ENCODE measurements at places on chromosomes 2 and 18. TPM values are rescaled to one million over a fixed set of nuclear protein-coding genes. Genes with fewer than 3 reads are reported as not detected.

ABCA12 gene
- under 0.01 TPM for total RNA-seq

DNA sequence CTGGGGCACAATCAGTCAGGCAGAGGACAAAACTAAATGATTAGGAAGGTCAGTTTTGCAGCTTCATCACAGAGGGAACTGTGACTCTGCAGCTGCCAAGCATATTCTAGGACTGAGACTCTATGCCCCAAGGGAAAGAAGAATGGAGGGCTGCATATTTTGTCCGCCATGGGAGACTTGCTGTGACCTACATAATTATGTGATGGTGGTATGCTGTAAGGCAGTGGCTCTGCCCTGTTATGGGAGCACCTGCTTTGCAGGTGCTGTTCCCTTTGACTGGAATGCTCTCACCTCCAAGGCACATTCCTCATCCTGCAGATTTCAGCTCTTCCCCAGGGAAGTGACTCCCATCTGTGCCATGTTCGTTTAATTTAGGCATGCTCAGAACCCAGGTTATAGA, 261.9 kb upstream of the EPHA4 start:
- DNase-seq = no peak

DNA sequence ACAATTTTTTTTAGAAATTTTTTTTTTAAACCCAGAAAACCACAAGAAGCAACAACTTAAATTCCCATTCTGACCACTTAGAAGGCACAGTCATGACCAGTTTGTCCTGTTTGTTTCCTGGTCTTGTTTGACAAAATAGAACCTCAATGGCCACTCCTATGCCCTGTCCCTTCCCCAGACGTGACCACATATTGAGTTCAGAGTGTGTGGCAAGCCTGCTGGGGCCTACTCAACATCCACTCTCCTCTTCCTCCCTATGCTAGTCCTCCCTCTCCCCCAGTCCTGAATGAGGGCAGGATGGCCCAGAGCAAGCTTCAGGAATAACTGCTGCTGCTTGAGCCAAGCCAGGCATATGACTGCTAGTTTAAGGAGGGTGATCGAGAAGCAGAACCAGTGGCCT, 89.6 kb downstream of the PRELID3A start:
- DNase-seq = no peak

CEP192 gene
- total RNA-seq = 32.7 TPM

NDC80 gene
- 9.7 TPM for total RNA-seq

GRCh38 chr2:73114273-73114867, 1.6 kb upstream of the RAB11FIP5 start:
- peak; percentile 45 for DNase-seq

ALMS1 gene
- total RNA-seq = 12.3 TPM

DNA sequence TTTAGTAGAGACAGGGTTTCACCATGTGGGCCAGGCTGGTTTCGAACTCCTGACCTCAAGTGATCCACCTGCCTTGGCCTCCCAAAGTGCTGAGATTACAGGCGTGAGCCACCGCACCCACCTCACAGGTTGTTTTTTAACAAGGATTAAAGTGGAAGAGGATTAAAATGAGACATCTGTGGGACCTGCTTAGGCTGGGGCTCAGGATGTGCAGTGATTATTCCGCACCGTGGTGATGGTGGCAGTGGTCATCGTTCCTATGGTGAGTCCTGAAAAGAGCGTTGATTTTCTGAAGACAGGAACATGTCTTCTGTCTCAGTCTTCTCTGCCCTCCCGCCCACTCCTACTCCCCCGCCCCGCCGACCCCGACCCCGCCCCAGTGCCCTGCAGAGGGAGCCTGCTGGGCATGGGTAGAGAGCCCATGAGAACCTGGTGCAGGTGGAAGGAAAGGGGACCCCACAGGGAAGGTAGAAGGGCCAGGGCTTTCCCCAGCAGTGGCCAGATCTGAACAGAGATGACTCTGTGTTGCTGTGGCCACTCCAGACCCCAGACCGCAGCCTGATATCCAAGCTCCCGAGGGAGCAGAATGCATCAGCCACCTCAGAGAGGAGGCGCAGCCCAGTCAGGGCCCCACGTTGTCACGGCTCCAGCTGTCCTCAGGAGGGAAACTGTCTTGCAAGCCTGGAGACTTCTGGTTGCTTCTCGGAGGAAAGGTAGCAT, 34.5 kb upstream of the FOSL2 start:
- no peak for DNase-seq

SMAD2 gene
- total RNA-seq = 31.3 TPM

DNA sequence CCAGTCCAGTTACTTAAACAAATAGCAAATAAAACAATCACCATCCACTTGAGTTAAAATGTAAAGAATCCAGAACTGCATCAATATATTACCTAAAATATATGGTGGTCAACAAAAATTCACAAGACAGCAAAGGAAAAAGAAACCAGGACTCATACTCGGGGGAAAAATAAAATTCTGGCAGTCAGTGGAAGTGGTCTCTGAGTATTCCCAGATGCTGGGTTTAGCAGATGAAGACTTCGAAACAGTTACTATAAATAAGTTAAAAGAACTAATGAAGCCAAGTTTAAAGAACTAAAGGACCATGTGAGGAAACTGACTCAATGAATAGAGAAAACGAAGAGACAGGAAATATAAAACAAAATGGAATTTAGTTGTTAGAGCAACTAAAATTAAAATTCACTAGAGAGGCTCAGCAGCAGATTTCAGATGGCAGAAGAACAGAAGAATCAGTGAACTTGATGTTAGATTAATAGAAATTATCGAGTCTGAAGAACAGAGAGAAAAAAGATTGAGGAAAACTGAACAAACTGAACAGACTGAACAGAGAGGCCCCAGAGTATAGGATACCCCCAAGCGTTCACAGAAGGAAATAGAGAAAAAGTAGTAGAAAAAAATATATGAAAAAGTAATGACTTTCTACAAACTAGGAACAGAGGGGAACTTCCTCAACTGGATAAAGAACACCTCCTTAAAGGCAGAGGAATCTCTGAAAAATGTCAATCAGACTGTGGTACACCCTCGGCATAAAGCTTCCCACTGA, 27.9 kb downstream of the MGAT4A start:
- peak; percentile 10 for DNase-seq

DNA sequence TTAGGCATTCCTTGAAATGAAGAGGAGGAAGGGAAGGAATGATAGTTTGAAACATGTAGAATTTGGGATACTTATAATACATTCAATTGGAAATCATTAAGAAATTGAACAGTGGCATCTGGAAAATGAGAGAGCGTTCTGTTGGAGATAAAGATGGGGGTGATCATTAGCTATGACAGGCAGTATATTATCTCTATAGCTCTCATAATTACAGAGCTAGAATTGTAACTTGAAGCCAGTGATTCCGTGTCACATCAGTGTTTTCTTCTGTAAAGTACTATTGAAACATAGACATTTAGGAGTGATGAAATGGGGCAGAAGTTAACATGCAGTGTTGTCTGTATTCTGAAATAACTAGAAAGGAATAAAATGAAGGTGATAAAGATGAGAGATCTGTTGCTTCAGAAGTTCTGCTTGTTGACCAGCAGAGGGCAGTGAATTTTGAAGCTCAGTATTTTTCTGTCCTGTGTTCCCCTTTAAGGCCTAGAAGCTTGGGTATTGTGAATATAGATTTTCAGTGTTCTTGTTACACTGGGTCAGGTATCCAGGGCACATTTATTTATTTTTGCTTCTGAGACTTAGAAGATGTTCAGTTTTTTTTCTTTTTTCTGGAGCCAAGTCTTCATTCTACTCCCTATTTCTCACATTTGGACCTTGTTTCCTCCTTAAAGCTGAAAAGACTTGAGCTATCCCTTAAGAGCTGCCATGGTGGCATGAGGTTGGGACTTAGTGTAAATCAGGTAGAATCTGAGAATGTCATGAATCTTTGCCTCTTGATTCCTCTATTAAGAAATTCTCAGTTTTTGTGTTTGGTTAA, 157.4 kb downstream of the TAF4B start:
- DNase-seq = peak; percentile 53

DNA sequence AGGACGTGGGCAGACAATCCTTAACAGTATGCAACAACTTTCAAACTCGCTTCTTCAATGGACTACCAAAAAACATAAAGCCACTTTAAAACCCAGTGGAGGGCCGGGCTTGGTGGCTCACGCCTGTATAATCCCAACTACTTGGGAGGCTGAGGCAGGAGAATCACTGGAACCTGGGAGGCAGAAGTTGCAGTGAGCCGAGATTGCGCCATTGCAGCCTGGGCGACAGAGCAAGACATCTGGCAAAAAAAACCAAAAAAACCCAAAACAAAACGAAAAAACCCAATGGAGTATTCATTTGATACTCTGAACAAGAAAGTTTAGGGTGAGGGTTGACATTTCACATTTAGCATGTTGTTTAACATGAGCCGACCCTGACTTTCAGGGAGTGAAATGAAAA, 14.0 kb downstream of the RNF125 start:
- no peak for DNase-seq

C2orf80 gene
- total RNA-seq = not detected

MC2R gene
- not detected for total RNA-seq

DNA sequence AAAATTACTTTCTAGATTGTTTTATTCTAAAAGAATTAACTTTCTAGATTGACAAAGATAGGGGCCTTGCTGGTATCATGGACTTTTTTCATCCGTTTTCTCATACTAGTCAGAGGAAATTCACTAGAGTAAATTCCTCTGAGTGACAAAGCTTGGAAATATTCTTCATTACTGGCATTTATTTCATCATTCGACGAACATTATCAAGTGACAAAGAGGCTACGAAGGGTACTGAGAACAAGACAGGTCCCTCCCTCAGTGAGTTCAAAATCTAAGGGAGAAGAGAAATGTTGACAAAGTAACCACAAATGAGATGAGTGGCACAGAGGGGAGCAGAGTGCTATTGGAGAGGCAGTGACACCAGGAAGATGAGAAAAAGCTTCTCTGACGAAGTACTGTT, 4.3 kb downstream of the EPG5 start:
- peak; percentile 51 for DNase-seq

GRCh38 chr2:18401471-18401870, 159.0 kb downstream of the RDH14 start:
- no peak for DNase-seq

PLEK gene
- not detected for total RNA-seq

GRCh38 chr2:100119235-100119634, 23.2 kb downstream of the AFF3 start:
- no peak for DNase-seq

SERPINB3 gene
- not detected for total RNA-seq

DNA sequence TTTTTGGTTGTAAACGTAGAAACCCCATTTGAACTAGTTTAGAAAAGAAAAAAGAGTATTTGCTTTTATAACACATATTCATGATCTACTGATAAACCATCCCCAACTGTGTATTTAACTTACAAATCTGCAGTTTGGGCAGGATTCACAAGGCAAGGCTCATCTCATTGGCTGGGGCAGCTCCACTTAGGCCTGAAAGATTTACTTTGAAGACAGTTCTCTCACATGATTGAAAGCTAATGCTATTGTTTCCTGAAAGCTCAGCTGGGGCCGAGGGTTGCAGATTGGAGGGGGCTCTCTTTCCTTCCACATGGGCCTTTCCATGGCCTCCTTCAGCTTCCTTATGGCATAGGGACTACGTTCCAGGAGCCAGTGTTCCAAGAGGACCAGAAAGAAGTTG, 47.4 kb downstream of the ARHGAP15 start:
- no peak for DNase-seq

DNA sequence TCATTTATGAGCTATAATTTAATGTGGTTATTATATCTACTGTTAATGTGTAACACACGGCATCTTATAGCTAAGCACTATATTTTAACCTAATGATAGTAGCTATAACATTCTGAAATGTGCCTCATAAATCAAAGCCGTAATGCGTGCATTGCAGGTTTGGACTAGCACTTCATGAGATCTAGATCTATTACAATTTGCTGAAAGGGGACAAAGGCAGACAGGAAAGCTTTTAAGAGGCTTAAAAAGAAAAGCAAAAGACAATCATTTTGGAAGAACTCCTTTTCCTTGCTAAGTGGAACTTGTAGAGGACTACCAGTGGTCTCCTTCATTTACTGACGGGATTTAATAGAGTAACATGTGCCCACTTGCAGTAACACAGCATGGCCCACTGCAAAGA, 213.1 kb downstream of the NBAS start:
- no peak for DNase-seq

DNA sequence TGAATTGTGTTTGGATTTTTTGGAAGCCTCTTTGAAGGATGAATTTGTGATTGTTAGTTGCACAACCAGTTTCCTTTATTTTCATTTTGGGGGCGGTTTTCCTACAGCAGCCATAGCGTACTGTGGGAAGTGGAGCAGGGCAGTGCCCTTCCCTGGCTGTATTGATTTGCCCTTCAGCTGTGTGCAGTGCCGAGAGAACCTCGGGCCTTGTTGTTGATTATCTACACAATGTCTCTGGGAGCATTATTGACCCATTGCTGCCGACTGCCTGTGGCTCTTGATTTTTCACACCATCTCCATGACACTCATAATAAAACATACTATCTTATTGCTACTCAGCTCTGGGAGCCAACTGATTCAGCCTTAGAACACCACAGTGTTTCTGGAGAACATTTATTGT, 162.2 kb upstream of the BOD1L2 start:
- no peak for DNase-seq

GRCh38 chr18:5447442-5447841, 96.4 kb downstream of the EPB41L3 start:
- no peak for DNase-seq

DNA sequence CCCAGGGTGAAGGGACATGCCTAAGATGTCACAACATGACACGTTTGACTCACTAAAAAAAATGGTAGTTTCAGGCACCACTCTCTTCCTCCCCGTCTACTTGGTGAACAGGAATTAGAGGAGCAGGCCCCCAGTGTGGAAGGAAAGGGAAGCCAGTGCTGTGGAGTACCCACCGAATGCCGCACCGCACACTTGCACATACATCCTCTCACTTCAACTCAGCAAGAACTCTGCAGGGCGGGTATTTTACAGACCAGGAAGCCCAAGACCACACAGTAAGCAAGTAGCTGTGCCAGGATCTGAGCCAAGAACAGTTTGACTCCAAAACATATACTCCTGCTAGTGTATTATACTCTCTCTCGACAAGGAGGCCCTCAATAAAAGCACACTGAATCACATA, 69.8 kb downstream of the BCL2 start:
- no peak for DNase-seq

DNA sequence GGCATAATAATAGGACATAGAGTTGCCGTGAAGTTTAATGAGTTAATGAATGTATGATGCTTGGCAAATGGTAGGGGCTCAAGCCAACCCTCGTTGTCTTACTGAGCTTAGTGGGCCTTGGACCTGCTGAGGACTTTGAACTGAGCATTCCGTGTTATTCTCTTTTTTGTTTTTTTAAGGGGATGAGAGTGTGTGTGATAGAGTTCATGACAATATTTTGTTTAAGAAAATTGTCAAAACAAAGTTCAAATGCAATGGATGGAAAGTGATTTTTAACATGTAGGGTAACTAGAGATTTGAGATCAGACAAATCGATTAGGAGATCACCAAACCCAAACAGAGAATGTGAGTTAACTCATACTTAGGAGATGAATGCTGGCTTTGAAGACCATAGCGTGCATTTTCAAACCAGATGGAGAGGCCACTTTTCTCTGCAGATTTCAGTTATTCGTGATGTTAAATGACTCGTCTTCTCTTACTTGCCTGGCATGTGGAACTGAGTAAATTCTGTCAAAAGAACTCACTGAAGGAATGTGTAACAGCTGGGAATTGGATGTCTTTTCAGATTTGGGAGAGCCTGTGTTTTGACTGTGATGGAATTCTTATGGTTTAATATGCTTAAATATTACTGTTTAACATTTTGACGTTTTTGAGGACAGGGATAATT, 88.7 kb downstream of the NEDD4L start:
- peak; percentile 3 for DNase-seq

Measured in fibroblast of lung (primary cell).